ENCODE measurements at places on chromosomes 2 and 18.

- no peak for DNase-seq
Measured at GRCh38 chr2:140027320-140027719, 1247.1 kb upstream of the NXPH2 start.

- no peak for DNase-seq
Measured at GRCh38 chr2:143762176-143762928, 633.1 kb downstream of the ARHGAP15 start.

- no peak for DNase-seq
Measured at GRCh38 chr2:36123995-36124394, 231.6 kb upstream of the CRIM1 start.

DNA sequence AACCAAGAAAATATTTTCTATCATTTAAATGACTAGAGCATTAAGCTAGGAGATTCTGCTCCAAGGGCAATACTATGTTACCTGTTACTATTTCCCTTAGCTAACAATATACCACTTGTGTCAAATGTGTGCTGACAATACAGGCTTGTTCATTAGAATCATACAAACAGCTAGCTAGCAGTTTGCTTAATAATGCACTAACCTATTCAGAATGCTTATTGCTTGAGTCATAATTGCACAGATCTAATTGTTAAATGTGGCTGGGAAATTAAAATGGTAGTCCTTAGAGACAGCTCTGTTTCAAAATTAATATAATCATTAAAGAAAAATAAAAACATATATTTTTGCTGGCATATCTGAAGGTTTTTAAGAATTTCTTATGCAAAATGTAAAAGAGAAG lies 344.2 kb downstream of the ERBB4 start:
- DNase-seq: no peak

GRCh38 chr2:230668939-230669303 lies 43.7 kb upstream of the CAB39 start:
- no peak for DNase-seq

GRCh38 chr2:7773362-7774360 lies 856.4 kb downstream of the RNF144A start:
- no peak for DNase-seq

GRCh38 chr2:241005569-241005968 lies 7.2 kb downstream of the SNED1 start:
- DNase-seq: no peak

DNA sequence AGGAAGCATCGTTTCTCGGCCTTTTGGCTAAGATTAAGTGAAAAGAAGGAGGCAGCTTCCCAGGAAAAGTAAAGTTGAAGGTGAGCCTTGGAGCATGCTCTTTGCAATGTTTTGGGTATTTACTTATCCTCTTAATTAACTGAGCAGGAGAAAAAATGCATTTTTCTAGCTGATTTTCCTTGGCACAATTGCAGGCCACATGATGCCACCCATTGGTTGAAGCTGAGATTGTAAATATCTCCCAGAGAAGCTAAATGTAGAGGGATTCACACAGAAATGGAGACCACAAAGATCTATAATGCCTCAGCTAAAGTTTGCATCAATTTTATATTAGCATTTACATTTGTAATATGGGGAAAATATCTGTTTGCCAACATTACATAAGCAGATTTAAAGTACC lies 294.1 kb downstream of the KCNS3 start:
- no peak for DNase-seq

- DNase-seq: no peak
Measured at GRCh38 chr2:117702098-117702497, 112.4 kb upstream of the DDX18 start.

GRCh38 chr2:197273485-197273884 lies 37.1 kb downstream of the ANKRD44 start:
- no peak for DNase-seq

DNA sequence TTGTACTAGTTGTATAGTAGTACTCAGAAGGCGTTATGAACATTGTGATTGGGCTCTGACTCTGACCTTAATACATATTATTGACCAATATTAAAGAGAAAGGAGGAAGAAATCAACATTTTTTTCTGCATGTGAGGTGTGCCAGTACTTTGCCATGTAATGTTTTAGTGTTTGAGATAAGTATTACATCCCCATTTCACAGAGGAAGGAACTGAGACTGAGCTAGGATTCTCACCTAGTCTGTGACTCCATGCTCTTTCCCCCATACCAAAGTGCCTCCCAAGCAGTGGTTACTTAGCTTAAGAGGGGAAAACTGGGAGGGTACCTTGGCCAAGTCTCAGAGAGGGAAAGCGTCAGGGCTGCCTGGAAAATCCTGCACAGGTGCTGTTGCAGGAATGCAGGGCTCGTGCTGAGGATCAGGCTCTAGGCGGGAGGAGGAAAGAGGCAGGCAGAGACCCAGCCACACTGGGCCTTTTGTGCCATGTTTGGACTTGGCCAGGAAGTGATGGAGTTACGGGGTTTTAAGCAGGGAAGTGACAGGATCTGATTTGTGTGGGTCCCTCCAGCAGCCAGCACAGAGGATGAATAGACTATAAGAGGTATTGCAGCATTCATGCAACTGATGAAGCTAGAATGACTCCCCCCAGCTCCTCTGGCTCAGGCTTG lies 1.7 kb downstream of the PNKD start:
- no peak for DNase-seq

- no peak for DNase-seq
Measured at GRCh38 chr2:123791207-123791606, 233.9 kb upstream of the CNTNAP5 start.

DNA sequence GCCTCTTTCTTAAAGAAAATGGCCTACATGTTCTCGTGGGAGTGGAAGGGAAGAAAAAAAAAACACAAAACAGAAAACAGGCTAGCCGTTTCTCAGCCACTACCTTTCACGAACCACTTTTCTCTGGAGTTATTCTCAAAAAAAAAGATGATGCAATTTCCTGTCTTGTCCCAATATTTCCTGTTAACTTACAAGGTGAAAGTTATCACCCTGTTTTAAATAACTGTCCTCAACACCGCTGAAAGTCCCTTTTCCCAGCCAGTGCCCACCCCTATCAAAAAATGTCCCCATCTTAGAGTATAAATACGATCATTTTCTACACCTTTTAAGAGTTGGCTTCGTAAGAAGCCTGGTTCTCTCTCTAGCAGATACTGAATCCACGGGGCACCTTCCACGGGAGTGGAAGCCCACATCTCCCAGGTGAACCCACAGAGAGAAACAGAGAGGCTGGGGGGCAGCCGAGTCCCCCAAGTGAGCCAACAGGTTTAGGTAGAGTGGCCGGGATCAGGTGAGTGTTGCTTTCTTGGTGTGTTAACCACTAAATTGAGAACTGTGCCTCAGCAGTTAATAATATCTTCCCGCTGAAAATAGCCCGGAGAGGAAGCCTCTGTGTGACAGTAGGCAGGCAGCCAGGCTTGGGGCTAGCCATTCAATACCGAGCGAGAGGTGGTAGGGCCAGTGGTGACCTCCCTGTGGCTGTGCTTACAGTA lies 15.9 kb downstream of the SMAD7 start:
- no peak for DNase-seq

GRCh38 chr2:153432381-153432780 lies 46.2 kb downstream of the RPRM start:
- no peak for DNase-seq

- DNase-seq: no peak
Measured at GRCh38 chr18:37484983-37485834, 80.4 kb downstream of the CELF4 start.

- peak; percentile 18 for DNase-seq
Measured at GRCh38 chr2:23760736-23761135, 166.2 kb downstream of the ATAD2B start.

DNA sequence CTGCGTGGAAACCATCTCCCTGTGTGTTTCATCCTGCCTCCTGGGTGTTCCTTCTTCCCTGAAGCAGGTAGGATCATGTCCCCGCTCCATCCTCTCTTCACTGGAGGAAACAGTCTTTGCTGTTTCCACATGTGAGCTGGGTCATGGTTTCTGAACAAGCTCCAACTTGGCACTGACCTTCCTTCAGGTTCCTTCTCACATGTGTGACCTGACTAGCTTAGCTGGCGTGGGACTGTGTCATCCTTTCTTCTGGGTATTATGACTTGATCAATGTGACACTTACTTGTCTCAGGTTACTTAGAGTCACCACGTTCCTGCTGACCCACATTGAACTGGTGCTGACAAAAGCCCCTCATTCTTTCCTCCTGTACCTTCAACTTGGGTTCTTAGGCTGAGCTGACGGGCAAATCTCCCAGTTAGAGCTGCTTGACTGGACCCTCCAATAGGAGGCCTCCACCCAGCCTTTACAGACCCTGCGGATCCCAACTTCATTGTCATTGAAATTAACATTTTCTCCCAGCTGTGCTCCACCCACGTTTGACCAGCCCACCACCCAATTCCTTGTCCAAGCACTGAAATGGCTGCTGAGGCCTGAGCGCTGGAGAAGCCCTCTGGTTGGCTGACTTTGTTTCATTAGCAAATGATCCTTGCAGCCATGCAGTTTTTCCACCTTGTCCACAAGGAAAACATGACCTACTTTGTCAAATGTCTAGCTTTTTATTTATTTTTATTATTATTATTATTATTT lies 128.1 kb downstream of the DDX1 start:
- no peak for DNase-seq

- no peak for DNase-seq
Measured at GRCh38 chr2:9163306-9164111, 43.1 kb upstream of the ASAP2 start.

GRCh38 chr18:21112140-21112473 lies 494 bp upstream of the ROCK1 start:
- no peak for DNase-seq

GRCh38 chr2:232835687-232836208 lies 34.3 kb upstream of the SNORC start:
- DNase-seq: no peak

DNA sequence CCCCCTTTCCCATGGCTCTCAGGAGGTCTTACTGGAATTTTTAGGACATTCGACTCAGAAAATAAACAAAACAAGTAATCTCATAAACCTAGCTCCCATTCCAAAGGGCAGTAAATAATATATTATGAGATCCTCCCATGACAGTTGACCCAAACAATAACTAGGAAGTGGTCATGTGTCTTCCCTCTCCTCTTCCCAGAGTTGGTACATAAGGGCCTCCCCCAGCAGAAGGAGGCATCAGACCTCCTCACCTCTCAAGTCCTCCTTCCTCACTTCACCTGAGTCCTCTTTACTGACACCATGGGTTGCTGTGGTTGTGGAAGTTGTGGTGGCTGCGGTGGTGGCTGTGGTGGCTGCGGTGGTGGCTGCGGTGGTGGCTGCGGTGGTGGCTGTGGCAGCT lies at the start of gene SCYGR7:
Gene SCYGR7, plus strand, starts transcription at position 301 of the 400 bp plus-strand sequence. Its CDS starts 0 bp downstream, at position 301.
- no peak for DNase-seq

DNA sequence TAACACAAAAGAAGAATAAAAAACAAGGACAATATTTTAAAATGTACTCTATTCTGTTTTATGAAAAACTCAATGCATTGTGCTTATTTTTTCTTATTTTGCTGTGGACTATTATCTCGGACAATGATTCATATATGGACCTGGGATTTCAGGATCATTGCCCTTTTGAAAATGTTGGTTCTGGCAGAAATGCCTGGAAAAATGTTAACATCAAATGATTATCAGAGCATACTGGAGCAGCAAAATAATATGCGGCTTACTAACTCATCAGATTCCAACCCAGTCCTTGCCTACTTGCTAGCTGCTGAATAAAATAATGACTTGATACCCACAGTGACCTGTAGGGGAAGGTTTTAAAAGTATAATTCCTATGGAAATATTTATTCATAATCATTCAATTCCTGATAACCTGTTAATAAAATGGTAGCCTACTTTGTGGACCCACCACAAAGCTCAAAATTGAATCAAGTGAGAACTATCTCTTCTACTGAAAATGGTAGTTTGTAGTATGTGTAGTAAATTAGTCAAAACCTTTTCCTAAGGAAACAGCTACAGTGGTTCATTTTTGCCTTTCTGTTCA lies 117.4 kb downstream of the NEB start:
- DNase-seq: no peak

DNA sequence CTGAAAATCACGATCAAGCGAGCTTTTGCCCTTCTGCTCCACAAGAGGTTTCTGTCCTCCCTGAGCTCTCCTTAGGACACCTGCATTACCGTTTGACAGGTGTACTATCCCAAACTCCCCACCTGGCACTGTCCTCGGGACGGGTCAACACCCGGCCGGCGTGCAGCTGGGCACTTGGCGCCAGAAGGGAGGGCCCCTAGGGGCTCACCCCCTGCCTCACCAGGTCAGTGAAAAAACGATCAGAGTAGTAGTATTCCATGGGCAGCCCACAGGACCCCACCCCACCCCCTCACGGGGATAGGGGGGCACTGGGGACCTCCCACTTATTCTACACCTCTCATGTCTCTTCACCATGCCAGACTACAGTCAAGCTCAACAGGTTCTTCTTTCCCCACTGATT lies 117.6 kb upstream of the ANKRD30BL start:
- no peak for DNase-seq

DNA sequence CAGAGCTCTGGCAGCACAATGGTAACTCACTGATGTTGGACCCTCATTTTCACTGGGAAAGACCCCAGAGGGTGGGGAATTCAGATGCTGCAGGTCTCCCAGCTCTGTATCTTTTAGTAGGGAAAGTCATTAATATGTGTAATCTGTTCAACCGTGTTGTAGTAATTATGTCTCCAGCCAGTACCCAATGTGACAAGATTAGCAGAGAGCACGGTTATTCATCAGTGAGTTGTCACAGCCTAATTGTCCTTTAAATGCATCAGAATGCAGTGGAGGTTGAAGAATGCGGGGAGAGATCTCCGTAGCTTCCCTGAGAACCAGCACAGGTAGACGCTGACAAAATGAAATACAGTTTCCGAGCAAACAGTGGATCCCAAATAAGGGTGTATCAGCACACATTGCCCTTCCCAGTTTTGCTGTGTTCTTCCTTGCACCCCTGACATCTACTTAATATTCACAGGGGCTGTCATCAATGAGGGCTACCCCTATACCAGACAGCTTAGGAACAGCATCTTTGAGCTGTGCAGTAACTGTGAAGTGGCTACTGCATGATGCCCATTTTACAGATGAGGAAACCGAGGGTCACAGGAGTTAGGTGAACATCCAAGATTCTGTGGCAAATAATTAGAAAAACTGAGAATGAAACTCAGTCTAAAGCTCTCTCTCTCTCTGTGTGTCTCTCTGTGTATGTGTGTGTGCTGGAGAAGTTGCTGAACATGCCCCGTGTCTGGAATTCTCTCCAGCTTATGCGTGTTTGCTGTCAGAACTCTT lies 430.4 kb upstream of the HS6ST1 start:
- no peak for DNase-seq

GRCh38 chr18:48050176-48050575 lies 119.7 kb upstream of the SMAD2 start:
- DNase-seq: no peak

GRCh38 chr18:55031164-55031563 lies 71.9 kb upstream of the CCDC68 start:
- DNase-seq: no peak

- no peak for DNase-seq
Measured at GRCh38 chr2:211204456-211204855, 648.1 kb downstream of the CPS1 start.

- DNase-seq: no peak
Measured at GRCh38 chr2:77797088-77797487, 274.9 kb upstream of the LRRTM4 start.

GRCh38 chr2:17621781-17622180 lies 81.3 kb downstream of the VSNL1 start:
- DNase-seq: no peak

Measured in HTR-8/SVneo (cell line).